Heart left ventricle (tissue), 16 donors: ENCODE measurements at places on chromosomes 16 and 17. TPM values are rescaled to one million over a fixed set of nuclear protein-coding genes. Genes with fewer than 3 reads are reported as not detected.

DNA sequence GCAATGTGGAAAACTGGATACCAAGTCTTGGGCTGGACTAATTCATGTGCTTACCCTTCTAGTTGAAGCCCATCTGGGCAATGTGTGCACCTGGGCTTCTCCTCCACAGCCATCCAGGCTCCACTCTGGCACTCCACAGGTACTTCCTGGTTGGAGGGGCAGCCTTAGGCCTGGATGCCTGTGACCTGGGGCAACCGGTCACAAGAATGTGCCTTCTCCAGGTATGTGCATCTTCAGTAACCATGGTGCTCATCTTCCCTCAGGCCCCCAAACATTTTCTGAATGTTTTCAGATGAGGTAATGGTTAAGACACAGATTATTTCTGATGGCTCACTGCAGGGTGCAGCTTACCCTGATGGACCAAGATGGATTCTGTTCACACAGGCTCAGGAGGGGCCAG lies 11.1 kb downstream of the C16orf86 start:
- no peak for DNase-seq

The ACSM2B gene
- polyA plus RNA-seq: not detected

The MT1G gene
- polyA plus RNA-seq: 7.2 TPM

The ELOB gene
- 926 TPM for polyA plus RNA-seq

DNA sequence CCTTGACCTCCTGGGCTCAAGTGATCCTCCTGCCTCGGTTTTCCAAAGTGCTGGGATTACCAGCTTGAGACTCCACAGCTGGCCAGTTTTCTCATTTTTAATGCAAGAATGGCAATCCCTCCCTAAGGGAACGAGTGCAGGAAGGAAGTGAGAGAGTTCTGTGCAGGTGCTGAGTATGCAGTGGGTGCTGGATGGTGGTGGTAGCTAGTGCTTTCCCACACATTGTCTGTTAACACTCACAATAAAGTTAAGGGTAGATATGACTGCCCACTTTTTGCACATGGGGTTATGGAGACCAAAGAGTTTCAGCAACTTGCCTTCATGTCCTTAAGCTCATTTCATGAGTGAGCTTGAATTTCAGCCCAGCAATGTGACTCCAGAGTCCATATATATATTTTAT lies 18.5 kb downstream of the RGS9 start:
- DNase-seq: no peak

DNA sequence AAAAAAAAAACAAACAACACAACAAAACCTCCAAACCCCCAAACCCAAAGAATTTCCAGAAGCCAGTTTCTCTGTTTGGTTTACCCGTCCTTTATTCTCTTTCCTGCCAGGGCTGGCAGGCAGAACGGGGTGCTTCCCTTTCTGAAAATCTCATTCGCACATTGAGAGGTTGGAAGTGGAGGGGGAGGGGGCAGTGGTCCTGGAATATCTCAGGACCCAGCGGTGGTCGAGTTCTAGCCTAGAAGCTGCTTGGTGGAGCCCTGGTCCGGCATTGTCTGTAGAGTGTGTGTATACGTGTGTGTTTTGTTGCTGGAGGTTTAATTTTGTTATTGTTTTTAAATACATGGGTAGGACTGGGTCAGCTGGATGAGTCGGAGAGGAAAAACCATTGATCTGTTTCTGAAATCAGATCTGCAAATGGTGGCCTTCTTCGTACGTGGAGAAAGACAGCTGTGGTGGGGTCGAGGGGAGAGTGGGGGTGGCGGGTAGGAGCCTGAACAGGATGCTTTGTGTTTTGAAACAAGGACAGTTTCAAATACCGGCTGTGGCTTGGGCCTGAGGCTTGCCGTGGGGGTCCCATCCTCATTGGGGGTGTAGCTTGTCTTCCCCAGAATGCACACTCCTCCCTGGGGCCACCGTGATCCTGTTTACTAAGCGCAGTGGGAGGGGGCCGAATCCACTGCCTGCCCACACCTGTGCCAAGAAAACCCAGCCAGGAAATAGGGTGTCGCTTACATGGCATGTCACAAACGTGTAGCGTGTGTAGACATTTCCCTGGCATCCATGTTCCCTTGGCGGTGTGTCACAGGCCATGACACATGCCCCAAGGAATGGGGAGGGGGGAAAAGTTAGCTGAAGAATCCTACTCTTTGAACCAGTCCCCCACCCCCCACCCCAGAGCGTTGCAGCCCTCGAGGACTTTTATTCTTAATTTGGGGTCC lies 1.6 kb downstream of the CMIP start:
- DNase-seq: no peak

The ABCC12 gene
- polyA plus RNA-seq: not detected

DNA sequence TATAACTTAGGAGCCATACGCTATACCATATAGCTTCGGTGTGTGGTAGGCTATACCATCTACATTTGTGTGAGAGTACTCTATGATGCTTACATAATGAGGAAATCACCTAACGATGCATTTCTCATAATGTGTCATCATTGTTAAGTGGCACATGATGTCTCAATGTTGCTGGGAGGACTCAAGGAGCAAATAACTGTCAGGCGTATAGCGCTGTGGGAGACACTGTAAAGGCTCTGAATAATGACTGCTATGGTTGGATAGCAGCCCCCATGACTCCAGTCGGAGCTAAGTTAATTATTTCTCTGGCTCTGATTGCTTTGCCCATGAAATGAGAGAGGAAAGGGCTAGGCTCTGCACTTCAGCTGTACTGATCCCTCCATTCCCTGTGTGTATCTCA lies 197.2 kb downstream of the RGS9 start:
- no peak for DNase-seq

DNA sequence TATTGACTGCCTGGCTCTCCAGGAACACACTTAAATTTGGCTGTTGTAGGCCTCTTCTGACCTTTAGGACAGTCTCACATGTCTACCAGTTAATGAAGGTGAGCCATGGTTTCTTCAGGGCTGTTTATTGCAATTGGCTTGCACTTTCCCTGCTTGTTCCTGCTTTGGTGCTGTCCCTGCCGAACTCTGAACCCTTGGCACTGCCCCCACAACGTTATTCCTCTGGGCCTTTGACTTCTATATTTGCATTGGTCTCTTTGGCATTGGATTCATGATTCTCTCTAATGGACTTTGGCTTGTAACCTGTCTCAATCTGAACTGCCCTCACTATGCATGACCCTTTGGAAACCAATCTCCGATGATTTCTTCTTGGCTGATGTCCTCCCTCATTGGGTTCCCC lies 299.4 kb downstream of the UTP18 start:
- no peak for DNase-seq

DNA sequence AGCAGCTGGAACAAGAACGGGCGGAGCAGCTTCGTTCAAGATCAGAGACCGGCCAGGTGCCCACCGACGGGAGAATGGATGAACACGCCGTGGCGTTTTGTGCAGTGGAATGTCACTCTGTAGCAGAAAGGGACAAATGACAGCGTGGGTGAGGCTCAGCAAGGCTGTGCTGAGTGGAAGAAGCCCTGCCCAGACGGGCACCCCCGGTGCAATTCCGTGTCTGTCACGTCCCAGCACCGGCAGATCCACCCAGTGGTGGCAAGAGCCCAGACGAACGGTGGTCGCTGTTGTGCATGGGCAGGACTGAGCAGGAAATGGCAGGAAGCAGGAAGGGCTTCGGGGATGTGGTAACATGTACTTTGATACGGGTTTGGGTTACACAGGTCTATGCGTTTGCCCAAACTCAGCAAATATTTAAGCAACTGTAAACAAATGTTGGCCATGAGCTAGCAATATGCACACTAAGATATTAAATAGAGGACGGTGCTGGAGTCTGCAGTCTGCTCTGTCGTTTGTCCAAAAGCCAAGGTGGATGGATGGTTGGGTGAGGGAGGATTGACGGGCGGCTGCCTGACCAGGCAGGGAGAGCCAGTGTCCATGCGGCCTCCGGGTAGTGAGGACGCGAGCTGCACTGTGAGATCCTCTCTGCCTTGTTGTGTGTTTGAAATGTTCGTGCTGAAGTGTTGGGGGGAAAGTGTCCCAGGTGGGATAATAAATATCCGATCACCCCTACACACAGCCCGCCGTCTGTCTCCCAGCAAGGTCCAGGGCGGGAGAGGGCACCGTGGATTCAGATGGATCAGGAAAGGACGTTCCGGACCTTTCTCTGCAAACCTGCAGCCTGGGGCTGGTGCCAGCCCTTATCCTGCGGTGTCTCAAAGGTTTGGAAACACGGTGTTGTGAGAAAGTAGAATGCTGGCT lies 48.4 kb downstream of the COX4I1 start:
- no peak for DNase-seq

GRCh38 chr17:63610854-63611253 lies 10.2 kb downstream of the TACO1 start:
- DNase-seq: no peak

The LHX1 gene
- not detected for polyA plus RNA-seq

The NXPH3 gene
- polyA plus RNA-seq: 7.9 TPM

DNA sequence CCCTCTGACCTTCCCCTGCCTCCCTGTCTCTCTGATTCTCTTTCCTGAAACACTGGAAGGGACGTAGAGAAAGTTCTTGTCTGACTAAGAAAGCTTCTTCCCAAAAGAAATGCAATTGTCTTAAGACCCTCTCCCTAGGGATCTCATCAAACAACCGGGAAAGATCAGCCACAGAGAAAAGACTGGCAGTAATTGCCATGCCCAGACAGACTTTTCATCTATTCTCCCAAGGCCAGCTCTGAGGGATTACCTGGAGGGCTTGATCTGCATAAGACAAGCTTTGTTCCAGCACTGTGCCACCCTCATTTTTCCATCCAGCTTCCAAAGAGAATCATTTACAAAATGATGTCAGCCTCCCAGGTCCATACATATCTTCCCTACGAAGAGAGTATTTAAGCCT lies 38.8 kb upstream of the HS3ST3A1 start:
- no peak for DNase-seq

The KRTAP1-1 gene
- not detected for polyA plus RNA-seq

- no peak for DNase-seq
These were observed 97.7 kb downstream of the GSG1L start for GRCh38 chr16:27965801-27966200.

DNA sequence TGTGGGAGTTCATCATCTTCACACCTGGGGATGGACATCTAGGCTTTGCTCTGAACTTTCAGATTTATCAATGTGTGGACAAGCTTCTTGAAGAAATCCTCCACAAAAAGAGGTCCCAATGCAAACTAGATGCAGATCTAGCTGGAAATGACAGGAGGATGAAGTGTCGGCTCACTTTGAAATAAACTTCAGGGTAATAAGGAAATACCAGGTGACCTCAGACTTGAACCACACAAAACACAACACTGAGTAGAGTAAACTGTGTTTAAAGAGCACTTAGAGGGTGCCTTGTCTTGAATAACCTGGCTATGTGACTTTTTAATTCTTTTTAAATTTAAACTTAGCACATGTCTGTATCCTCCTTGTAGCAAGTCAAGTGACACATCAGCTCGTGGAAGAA lies 27.2 kb upstream of the TEKT3 start:
- DNase-seq: no peak

- DNase-seq: no peak
These were observed 11.3 kb upstream of the SKAP1 start for GRCh38 chr17:48441231-48441711.

The GJC1 gene
- 14.2 TPM for polyA plus RNA-seq

DNA sequence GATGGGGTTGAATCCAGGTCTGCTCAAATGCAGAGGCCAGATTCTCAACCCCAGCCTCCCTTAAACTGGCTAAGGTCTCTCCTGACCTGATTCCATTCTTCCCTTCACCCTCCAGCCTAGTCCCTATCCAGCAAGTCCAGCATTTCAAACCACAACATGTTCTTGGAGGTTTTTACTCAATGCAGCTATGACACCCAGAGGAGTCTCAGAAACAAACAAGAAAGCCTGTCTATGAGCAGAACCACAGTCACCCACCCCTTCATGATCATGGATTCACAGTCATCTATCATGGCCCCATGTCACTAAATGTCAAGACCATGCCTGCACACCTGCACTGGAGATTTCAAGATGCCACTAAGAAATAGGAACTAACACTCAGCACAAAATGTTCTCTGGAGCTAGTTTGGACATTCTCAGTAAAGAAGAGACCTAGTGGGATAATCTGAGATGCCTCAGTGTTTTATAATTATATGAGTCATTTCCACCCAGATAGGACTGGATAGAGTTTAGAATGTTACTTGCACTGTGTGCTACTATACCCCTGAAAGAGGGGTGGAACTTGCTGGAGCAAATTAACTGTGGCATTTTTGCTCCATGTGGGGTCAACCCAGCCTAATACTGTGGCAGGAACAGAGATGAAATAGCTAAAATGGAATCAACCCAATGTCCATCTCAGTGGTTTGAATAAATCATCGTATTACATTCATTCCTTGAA lies 9.5 kb upstream of the METTL22 start:
- no peak for DNase-seq

The ABCC1 gene
- polyA plus RNA-seq: 8.1 TPM

DNA sequence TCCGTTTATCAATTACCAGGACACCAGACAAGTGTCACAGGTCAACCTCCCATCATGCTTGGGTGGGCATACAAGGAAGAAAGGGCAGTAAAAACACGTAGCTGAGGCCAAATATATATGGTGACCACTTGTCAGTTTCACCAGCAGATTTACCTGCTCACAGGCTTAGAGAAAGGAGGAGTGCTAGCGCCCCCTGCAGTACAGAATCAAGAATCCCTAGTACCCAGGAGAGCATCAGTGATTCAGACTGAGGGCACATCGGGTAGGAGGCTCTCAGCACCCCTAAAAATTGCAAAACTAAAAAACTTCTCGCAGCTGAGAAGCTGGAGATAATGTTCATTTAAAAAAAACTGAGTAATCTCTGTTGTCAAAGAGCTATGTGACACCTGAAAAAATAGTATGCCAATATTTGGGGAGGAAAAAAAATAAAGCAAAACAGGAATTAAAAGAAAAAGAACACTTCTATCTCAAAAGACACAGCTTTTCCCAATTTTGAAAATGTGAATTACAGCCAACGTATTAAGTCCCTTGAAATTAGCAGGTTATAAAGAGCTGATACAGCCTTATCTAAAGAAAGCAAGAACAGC lies 21.2 kb upstream of the MON1B start:
- no peak for DNase-seq

GRCh38 chr17:60315650-60316049 lies 76.3 kb downstream of the USP32 start:
- no peak for DNase-seq

DNA sequence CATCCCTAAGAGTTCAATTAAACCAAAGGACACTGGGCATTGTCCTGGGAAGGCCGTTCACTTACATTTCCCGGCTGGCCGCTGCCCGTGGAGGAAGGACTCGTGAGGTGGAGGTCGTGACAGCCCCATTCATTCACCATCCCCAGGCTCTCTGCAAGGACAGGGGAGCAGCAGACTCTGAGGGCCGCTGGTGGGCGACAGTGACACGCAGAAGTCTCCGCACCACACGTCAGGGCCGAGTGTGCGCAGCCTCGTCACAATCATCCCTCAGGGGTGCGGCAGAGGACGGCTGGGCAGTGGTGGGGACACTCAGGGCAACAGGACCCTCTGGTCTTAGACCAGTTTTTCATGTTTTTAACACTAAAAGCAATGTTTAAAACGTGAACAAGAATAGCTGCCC lies 21.7 kb downstream of the UNKL start:
- DNase-seq: no peak

- no peak for DNase-seq
These were observed 80.2 kb downstream of the CACNG1 start for GRCh38 chr17:67124450-67125148.

GRCh38 chr17:7417056-7417655 lies 3.0 kb upstream of the SPEM1 start:
- DNase-seq: peak; percentile 45

The NPIPA5 gene
- 16.8 TPM for polyA plus RNA-seq

The IL34 gene
- 2.3 TPM for polyA plus RNA-seq

- no peak for DNase-seq
These were observed 16.1 kb downstream of the TSC2 start for GRCh38 chr16:2063861-2064260.

The C17orf67 gene
- 0.14 TPM for polyA plus RNA-seq
